ENCODE measurements at places on chromosomes 5 and 9.

DNA sequence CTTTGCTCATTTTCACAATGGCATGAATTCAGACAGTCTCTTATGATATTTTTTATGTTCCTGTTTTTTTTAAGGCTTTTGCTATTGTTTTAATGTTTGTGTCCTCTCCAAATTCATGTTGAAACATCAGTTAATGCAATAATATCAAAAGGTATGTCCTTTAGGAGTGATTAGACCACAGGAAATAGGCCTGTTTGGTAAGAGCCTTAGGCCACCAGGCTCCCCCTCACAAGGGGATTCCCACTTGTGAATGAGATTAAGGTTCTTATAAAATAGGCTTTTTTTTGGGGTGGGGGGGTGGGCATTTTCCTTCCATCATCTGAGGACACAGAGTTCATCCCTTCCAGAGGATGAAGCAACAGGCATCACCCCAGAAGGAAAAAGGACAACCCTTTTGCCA lies 2074.2 kb upstream of the C9orf72 start:
- DNase-seq, result no peak

GRCh38 chr5:136011414-136012001 lies 17.3 kb upstream of the TGFBI start:
- DNase-seq, result no peak

DNA sequence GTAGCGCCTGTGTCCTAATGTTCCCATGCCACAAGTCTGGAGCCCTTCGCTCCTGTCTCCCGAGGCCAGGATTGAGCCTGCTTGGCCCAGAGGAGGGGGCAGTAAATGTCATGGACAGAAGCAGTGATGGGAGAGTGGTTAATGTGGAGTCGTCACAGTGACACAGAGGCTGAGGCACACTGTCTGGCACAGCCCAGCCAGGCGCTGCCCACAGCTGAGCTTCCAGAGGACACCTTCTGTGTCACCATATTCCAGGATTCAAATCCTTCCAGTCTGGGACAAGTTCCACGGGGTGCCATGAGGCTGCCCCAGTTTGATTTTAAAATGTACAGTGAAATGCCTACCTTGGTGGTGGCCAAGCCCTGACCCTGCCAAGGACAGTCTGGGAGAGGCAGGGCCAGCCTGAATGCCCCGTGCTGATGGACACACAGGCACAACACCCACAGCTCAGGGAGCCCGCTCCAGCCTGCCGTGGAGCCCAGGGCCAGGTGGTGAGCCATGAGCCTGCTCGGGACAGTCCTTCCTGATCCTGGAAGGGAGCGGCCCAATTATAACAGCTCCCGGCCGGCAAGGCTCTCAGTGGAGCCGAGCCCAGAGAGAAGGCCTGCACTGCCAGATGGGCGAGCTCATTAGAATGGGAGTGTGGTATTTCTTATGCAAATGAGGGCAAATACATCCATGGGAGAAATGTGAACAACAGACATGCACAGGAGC lies 99.1 kb upstream of the RUFY1 start:
- DNase-seq, result no peak

DNA sequence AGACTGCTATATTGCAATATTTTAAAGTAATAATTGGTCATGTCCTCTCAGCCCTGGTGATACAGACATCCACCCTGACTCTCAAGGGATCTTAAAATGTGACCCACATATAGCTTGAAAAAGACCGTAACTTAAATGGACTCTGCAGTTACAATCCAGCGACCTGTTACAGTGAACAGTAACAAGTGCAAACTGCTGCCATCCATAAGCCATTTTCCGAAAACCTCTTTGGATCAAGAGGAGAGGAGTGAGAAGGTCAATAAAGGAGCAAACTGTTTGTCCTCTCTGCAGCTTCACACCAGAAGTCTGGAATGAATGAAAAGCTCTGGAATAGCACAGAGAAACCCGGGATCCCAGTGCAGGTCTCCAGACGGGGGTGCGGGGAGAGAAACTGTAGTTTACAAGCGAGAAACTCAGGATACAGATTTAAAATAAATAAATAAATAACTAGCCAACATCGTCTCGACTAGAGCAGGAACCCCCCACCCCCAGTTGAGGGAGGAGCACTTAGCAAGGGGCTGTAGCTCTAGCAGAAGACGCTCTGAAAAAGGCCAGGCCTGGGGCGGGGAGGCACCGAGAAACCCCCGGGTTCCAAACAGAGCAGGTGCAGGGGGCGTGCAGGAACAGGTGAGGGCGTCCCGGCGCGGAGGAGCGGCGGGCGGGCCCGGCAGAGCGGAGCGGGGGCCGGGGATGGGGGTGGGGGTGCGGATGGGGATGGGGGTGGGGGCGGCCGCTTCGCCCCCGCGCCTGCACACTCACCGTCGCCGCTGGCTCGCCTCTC lies 572 bp downstream of the ZDHHC21 start:
- peak; percentile 61 for DNase-seq

- DNase-seq, result no peak
Observed at GRCh38 chr9:138080979-138081378, 203.4 kb downstream of the CACNA1B start.

Measured in activated CD8-positive, alpha-beta memory T cell treated with anti-CD3 and anti-CD28 coated beads, Interleukin-2, amount 50 U/mL, for 48 hours (primary cell).